Caco-2 (cell line): ENCODE measurements at places on chromosomes 16 and 17. TPM values are rescaled to one million over a fixed set of nuclear protein-coding genes. Genes with fewer than 3 reads are reported as not detected.
A peak's percentile ranks its signal among the peaks of the same experiment; 100 is the strongest.

- no peaks in the 10 kb centered on the region for H3K27me3 ChIP-seq
- no peak for DNase-seq
- H3K36me3 ChIP-seq = no peaks in the 10 kb centered on the region; the same call in 1 of the 2 replicates
- no peak overlapping the region for H3K4me3 ChIP-seq
- H3K4me1 ChIP-seq = 0 out of 2 replicates have a peak, but pooled peaks cover 5% of the 10 kb centered on the region
Observed at GRCh38 chr17:77365584-77366186, 224.9 kb downstream of the SEC14L1 start.

DNA sequence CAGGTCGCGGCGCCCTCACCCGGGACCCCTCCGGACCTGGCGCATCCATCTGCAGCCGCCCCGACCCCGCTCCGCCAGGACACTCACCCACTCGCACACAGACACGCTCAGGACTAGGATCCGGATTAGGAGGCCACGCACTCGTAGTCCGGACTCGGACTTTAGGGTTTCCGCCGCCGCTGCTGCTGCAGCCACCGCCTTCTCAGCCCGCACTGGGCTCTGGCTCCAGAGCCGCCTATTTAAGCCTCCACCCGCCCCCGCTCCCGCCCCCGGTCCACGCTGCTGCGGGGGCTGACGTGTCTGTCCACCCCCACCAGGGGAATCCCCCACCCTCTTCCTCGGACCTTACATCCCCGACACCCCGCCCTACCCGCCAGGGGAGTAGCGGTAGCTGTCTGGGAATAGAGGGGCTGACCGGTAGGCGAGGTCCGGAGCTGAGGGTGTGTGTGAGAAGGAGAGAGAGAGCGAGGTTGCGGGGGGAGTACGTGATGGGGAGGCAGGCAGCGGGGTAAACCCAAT, at the start of gene RRAD:
Gene RRAD, minus strand, starts transcription at position 214 of the 519 bp plus-strand sequence. CDS start 356 bp downstream, outside the sequence.
- H3K27me3 ChIP-seq = no peaks in the 10 kb centered on the region
- H3K4me3 ChIP-seq = peak within 1 kb of the TSS; percentile 41
- DNase-seq = no peak
- H3K4me1 ChIP-seq = peaks cover 7% of the 10 kb centered on the region; the same call in 1 of the 2 replicates

DNA sequence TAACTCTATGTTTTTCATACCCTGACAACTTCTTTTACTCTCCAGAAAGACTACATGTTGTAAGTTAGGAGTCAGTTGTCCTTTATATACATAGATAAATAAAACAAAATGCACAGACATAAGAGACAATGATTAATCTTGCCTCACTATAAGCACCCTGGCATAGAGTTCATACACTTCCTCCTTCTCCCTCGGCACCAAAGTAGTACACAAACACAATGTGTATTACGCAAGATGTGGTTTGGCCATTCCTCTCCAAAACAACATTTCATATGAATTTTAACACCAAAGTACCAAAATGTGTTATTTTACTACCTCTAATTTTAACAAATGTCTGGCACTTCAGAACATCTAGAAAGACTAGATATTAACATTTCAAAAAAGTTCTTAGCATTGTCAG, 17.2 kb upstream of the SLFN11 start:
- no peaks in the 10 kb centered on the region for H3K27me3 ChIP-seq
- no peak overlapping the region for H3K27ac ChIP-seq
- H3K36me3 ChIP-seq = no peaks in the 10 kb centered on the region

HASPIN gene
- total RNA-seq = 9.1 and 9.5 TPM in 2 replicates
